ENCODE measurements at places on chromosomes 11 and 22. TPM values are rescaled to one million over a fixed set of nuclear protein-coding genes. Genes with fewer than 3 reads are reported as not detected.
A peak's percentile ranks its signal among the peaks of the same experiment; 100 is the strongest.

Gene CFAP300
- total RNA-seq = not detected

Gene PTPRJ
- total RNA-seq = 26.9 TPM

Gene PDGFB
- total RNA-seq = 1.8 TPM

Gene CCDC89
- not detected for total RNA-seq

Gene SCGB2A2
- not detected for total RNA-seq

DNA sequence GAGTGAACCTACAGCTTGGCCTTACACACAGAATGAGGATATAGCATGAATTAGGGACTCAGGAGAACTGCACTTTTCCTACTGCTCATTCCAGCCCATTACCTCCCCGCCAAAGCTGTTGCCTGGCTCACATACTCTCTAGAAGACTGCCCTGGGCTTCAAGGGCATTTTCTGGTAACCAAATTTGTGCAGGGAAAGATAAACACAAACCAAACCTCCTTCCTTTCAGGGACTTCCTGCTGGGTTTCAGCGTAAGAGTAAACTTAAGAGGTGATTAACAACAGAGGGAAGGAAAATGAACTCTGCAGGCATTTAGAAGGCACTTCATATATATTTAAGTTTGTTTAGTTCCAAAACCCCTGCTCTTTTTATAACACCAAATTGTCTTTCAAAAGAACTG, 194.9 kb downstream of the SWAP70 start:
- no peak for DNase-seq

- no peak for DNase-seq
These were observed 12.3 kb downstream of the MYO7A start for GRCh38 chr11:77140231-77140851.

DNA sequence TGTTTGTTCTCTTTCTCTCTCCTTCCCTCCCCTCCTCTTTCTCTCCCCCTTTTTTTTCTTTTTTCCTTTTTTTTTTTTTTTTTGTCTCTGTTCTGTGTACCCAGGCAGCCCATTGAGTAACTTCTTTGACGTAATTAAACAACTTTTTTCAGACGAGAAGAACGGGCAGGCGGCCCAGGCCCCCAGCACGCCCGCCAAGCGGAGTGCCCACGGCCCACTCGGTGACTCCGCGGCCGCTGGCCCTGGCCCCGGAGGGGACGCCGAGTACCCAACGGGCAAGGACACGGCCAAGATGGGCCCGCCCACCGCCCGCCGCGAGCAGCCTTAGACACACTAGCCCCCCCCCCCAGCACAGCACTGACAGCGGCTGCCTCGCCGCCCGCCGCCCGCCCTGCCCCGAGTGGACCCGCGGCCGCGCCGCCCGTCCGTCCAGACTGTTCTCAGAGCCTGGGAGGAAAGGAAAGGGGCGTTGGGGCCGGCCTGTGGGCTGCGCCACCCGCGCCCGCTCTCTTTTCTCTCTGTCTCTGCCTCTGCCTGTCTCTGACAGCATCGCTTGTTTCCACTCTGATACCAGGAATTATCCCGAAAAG, 26.1 kb downstream of the MOB2 start:
- no peak for DNase-seq

DNA sequence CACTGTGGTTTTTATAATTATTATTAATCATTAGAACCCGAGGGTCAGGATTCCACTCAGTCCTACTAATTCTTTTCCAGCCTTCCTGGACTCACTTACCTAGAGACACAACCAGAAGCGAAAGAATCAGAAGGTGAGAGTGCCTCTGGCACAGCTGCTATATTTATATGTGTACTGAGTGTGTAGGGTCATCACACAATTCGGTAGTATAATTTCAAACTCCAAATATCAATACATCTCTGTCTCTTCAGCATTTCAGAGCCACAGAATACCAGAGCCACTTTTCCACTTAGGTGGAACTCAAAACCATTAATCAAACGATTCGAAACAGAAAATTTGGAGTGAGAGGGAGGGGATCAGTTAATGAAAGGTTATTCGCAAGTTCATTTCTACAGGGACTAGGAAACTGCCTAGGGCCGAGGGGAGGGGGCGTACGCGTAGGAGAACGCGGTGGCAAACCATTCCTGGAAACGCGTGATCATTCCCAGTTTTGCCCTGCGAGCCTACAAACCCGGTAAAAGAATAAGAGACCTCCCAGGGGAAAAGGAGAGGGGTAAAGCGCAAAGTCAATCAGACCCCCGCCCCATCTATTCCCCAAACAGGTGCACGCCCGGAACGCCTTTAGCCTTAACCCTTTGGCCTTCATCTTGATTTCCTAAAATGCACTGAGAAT, 5.4 kb downstream of the BSX start:
- no peak for DNase-seq

DNA sequence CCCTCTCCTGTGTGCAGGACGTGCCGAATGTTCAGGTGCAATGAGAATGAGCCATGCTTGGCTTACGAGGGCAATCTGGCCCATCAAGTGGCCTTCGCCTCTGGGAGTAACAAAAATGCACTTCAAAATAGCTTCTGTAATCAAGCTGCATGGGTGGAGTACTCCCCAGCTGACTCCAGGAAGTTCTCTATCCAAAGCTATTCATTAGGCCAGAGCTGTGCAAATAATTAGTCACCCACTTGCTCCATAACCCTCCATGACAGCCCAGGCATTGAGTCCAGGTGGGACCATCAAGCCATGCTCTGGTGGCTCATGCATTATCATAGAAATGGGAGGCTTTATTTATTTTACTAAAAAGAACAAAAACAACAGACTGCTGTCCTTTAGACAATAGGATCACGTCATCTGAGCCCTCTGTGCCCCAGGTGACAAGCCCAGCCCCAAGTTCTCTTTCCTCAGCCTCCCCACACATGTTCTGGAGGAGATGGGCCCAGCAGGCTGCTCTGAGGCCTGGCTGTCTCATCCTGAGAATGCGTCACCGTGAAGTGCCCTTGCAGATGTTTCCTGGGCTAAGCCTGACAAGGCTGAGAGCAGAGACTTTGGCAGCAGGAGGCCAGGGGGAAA, 244.7 kb downstream of the ETS1 start:
- peak; percentile 32 for DNase-seq

DNA sequence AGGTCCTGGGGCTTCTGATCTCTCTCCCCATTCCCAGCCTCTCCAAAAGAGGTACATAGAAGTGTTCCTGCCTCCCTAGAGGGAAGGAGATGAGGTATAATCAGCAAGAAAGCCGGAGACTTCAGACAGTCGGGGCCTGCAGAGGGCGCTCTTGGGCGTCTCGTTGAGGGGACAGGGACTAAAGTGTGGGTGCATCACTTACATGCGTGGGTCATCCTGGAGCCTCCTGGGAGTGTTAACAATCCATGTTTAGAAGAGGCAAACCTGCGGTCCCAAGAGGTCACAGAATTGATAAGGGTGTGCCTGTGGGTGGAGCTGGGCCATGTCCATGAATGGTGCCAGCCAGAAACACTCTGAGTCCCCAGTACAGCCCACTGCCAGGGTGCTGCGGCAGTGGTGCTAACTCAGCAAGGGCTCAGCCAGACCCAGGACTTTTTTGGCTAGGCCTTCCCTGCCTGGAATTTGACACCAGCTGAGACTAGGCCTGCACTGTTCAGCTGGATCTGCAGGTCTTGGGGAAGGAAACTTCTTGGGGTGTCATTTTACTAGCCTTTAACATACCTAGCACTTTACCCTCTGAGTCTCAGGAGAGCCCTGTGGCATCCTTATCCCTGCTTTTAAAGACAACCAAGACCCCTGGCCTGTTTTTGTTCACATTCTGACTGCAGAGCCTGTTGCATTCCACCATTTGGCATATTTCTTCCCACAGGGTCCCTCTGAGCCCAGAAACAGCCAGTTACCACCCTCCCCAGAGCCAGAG, 5.5 kb downstream of the YDJC start:
- peak; percentile 44 for DNase-seq

Measured in CD8-positive, alpha-beta T cell (primary cell).